Left ventricle myocardium inferior (tissue), 1 donor: ENCODE measurements at places on chromosomes 12 and 14.

DNA sequence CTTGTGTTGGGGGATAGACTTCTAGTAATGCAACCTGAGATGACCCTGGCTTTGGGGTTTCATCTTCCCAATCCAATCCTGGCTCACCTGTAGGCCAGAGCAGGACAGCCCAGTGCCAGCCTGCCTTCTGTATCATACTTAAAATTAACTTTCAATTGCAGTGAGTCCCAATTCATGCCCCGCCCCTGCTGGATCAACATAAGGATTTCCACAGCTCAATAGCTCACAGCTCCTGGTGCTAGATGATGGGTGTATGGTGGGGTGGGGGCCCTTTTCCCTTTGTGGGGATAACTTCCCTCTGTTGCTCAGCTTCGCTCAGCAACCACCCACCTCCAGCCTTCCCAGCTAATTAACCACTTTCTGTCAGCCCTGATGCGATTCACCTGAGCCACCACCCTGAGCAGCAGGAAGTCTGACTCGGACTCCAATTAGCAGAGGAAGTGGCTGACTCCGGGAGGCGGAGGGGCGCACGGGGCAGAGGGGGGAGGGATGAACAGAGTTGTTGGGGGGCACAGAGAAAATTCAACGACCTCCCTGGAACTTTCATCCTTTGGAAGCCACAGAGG lies 24.3 kb upstream of the CHGA start:
- DNase-seq: no peak

GRCh38 chr12:93468008-93468371 lies 676 bp downstream of the MRPL42 start:
- no peak for DNase-seq

- DNase-seq: no peak
Measured at GRCh38 chr12:98439471-98439951, 75.9 kb upstream of the TMPO start.

DNA sequence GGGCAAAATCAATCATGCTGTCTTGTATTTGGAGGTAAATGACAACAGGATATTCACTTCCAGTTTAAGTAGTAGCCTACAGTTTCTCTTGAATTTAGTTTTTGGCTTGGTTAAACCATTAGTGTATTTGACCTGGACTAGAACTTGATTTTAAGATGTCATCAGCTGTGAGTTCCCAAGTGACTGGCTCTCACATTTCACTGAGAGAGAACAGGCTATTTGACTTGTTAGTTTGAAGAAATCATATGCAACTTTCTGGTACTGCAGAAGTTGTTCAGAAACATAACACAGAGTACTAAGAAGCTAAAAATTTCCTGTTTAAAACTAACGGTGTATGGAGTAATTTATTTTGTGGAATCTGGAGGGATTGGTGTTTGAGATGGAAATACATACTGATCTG lies 22.3 kb downstream of the MNAT1 start:
- no peak for DNase-seq

DNA sequence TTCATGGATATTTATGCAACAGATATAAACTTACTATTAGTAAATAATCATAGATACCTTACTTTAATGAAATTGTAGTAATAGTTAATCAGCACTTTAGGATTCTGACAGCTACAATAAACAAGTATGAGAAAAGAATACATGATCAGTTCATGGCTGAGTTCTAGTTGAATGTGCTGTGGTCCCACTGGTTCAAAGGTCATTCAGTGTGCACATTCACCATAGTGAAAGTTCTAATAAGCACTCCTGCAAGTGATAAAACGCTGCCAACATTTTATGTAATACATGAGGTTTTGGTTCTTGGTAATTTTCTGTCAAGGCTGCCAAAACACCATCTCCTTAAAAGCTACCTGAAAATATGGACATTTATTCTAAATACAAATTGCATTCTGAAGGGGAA lies 92.6 kb downstream of the NUMB start:
- DNase-seq: no peak

GRCh38 chr14:106694638-106695393 lies 1168.4 kb downstream of the TMEM121 start:
- peak; percentile 16 for DNase-seq

- no peak for DNase-seq
Measured at GRCh38 chr12:76244300-76244699, 103.9 kb downstream of the BBS10 start.

DNA sequence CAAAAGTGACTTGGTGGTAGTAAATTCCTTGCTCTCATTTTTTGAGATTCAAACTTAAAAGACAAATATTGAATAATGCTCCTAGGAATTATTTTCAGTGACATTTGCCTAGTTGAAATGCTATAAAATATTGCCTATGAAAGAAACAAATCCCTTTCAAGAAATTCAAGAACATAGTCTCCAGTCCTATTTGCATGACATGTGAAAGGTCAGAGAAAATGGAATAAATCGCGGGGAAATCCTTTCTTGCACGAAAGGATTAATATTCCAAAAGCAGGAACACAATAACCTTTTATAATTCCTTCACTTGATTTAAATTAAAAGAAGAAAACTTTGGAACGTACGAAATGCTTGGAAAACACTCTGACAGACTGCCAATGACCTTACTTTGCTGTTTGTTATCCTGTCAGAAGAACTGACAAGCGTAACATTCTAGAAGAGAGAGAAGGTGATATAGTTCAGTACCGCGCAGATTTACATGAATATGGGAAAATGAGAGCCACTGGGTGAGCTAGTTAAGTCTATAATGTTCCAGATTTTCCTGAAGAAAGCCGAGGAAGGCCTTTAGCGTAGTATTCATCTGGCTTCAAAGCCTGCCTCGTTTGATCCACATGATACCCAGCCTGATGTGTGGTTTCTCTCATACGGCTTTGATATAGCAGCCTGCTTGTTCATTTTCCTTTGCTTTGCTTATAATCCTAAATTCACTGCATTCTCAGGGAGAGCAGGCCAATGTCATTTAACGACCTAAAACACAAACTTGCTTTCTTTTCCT lies 103.0 kb downstream of the PRIMA1 start:
- DNase-seq: no peak

DNA sequence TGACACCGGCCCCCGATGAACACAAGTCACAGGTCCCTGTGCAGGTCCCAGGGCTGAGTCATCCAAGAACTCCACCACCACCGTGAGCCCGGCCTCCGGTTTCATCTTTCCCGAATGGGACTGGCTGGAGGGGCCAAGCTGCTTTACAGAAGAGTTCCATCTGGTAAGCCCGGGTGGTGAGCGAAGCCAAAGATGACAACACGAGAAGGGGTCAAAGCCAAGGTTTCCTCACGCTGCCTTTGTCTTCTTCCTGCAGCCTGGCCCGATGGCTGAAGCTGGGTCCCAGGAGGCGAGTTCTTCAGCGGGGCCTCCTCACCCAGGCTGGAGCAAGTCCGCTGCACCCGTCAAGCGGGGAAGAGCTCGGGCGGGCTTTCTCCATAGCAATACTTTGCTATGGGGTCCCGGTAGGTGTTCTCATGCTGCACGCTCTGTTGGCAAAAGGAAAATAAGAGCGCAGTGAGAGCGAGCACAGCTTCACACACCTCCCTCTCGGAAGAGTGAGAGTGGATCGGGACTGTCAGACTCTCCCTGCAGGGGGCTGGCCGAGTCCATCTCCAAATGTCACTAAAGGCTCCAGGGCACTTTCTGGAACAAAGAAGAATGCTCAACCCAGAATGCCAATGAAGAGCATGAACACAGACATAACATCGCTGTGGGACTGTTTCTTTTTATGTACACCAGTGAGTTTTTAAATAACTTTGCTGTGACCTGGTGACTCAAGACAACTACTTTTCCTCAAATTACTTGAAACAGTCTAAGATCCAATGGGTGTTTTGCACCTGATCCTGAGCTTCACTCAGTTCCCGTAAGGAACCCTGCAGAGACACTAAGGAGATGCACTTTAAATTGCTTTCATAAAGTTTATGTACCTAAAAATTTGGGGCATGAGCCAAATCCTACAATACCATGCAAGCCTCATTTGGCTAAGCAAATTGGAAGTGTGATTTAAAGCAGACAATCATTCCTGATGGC lies 20.1 kb downstream of the SPRING1 start:
- DNase-seq: peak; percentile 75

- peak; percentile 57 for DNase-seq
Measured at GRCh38 chr12:51590347-51591015, 552 bp upstream of the SCN8A start.

DNA sequence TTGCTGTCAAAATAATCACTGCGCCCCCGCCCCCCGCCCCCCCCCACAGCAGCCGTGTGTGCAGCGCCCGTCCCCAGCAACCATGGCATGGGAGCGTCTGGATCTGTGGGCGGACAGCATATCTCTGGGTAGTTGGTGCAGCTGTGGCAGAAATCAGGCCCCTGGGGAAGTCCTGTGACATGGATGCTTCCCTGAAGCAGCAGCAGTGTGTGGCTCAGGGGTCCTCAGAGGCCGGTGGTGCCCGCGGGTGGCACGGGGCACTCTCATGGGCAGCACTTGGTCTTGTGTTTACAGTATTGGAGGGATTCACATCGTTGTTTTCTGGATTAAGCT lies 19.2 kb downstream of the XRCC3 start:
- peak; percentile 12 for DNase-seq

DNA sequence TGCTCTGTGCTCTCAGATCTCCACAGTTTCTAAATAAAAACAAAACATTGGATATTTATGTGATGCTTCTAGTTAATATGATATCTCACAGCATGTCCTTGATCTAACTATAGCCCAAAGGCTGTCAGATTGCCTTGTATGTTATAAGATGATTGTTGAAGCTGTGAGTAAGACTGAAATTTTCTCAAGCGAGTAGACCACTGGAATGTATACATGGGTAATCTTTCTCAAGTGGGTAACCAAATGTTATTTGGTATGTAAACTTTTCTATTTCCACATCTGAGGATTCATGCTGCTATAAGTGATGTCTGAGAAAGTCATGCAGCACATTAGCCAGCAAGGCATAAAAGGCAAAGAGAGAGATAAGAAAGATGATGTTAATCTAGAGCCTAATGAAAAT lies 886.7 kb downstream of the NRXN3 start:
- no peak for DNase-seq

GRCh38 chr12:14200598-14200997 lies 164.9 kb upstream of the ATF7IP start:
- no peak for DNase-seq

- DNase-seq: no peak
Measured at GRCh38 chr12:29891792-29892191, 108.0 kb upstream of the TMTC1 start.

GRCh38 chr12:53190108-53190729 lies 9.5 kb upstream of the CSAD start:
- DNase-seq: peak; percentile 62
